Cerebellar cortex (tissue), 1 donor: ENCODE measurements at places on chromosomes 7 and 10.

DNA sequence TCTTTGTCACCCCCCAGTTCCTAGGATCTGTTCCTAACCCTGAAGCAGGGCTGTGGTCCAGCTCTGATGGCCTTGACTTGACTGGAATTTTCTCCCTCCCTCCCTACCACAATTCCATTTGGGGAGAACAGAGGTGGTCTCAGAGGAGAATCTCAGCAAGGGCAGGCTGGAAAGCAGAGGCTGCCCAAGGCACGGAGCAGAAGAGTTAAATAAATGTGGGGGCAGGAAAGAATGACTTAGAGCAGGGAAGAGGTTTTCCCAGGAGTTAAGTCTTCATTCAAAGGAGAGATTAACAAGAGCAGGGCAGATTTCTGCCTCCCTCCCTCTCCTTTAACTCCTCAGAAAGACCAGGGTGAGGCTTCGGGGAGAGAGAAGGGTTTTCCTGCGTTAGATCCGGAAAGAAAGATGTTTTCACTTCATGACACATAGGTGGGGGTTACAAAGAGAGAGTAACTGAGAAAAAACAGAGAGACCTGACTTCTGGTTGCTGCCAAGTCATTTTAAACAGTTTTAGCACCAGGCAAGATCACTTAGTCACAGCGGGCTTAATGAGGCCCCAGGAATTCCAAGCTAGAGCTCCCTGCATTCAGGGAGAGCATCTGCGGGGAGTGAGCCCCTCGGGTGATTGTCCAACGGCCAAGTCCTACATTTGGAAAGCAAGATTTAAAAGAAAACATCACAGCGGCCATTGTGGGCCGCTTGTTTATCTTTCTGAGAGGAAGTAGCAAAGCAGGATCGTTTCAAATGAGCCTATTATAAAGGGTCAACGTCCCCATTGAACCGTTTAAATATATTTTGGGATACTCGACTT is 78.7 kb downstream of the ARHGAP22 start:
- DNase-seq = no peak

DNA sequence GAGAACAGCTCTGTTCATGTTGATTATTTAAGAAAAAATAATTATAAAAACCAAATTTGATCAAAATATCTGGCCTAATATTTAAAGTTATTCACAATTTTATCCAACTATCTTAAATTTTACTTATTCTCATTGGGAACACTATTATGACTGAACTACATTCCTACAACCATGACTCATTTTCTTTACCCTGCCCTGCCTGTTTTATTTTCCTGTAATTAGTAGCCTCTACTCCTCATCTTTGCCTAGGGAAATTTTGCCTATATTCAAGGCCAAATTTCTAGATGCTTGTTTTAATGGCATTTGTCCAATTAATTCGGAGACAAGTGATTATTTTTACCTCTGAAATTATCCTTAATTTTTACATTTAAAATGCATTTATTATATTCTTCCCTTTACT is 289.7 kb upstream of the TMEM229A start:
- no peak for DNase-seq

DNA sequence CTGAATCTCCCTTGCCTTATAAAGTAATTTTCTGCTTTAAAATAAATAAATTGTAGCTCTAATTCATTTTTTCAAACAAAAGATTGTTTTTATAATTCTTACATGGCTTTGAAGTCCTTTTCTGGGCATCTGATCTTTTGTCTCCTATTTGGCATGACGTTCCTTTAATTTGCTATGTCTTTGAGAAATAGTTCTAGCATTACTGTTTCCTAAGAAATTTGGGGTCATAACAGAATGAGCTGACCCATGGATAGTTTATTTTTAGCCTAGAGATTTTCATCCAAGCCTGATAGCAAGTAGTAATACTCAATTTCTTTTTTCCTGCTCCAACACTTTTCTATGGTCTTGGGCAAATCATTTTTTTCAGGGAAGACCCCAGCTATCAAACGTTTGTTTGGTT is 31.4 kb downstream of the CCDC71L start:
- no peak for DNase-seq

GRCh38 chr7:157877298-157878090 is 540.7 kb downstream of the DNAJB6 start:
- DNase-seq = no peak
